ENCODE measurements at places on chromosomes 16 and 17.

GRCh38 chr17:74950207-74950606 is 14.5 kb downstream of the OTOP3 start:
- no peak for DNase-seq

- DNase-seq: no peak
These were observed 2.6 kb downstream of the ZCCHC14 start for GRCh38 chr16:87490096-87490798.

- DNase-seq: peak; percentile 22
These were observed 6.3 kb downstream of the UBE2O start for GRCh38 chr17:76446449-76447231.

DNA sequence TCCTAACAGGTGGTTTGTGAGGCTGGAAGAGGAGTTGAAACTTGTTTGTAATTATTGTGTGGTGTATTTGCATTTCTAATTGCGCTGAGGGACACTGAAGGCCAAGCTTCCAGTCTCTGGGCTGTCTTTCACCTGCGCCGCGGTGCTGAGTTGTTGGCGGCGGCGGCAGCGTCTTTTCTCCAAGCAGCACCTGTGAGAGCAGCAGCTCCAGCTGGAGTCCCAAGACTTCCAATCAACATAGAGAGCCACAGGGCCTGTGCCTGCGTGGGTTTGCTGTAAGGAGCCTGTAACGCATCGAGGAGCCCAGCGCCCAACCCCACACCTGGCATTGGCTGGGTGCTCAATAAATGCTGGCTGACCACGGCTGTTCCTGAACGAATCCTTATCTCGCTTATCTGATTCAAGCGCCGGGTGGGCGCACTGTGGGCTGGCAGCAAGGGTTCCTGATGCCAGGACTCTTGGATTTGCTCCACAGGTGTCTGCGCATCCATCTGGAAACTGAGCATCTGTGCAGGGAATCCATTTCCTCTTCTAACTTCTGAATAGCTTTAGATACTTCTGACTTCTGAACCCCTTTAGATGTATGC is 138.1 kb downstream of the ASIC2 start:
- DNase-seq: no peak

GRCh38 chr17:12624211-12624610 is 41.5 kb upstream of the MYOCD start:
- no peak for DNase-seq

DNA sequence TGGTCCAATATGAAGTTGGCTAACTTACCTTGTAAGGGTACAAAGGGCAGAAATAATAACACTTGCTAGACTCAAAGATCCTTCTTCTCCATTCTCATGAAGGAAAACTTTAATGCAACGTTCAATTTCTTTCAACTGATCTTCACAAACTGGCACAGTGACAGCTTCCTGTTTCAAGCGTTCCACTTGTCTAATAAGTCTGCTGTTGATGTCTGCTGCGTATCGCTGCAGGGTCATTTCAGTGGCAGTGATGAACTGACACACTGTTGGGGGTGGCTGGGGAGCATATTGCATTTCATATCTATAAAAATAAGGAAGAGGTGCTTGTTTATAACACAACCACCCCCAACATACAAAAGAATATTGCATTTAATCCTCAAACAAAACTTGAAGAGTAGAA is 33.5 kb upstream of the ARL6IP1 start:
- DNase-seq: no peak

- no peak for DNase-seq
These were observed 7.7 kb upstream of the STH start for GRCh38 chr17:45991341-45991740.

DNA sequence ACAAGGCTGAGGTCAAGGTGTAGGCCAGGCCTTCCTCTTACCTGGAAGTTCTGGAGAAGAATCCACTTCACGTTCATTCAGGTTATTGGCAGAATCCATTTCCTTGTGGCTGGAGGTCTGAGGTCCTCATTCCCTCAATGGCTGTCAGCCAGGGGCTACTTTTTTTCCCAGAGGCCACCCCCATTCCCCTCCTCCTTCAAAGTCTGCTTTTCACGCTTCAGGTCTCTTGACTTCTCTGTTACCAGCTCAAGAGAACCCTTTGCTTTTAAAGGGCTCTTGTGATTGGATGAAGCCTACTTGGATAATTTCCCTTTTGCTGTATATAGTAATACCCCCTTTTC is 55.1 kb upstream of the LGALS9 start:
- no peak for DNase-seq

- DNase-seq: no peak
These were observed 25.9 kb downstream of the ZFHX3 start for GRCh38 chr16:73021866-73022495.

DNA sequence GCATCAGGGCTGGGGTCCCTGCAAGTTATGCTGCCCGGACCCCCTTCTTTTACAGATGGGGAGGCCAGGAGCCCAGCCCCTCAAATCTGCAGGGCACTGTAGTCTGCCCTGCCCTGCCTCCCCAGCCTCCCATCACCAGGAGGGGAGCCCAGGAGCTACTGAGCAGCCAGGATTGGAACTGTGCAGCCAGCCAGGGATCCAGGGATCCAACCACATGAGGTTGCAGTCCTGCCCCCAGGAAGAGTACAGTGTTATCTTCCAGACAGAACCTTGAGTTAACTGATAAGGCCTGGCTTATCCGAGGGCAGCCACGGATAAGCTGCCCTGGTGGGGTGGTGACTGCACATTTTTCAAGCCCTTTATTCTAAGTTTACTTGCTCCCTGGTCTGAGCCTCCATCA is 11.4 kb upstream of the NDRG4 start:
- DNase-seq: no peak

GRCh38 chr16:12876778-12877177 is 24.6 kb upstream of the SHISA9 start:
- DNase-seq: no peak

- no peak for DNase-seq
These were observed 45.6 kb downstream of the ADCY7 start for GRCh38 chr16:50311891-50312501.

DNA sequence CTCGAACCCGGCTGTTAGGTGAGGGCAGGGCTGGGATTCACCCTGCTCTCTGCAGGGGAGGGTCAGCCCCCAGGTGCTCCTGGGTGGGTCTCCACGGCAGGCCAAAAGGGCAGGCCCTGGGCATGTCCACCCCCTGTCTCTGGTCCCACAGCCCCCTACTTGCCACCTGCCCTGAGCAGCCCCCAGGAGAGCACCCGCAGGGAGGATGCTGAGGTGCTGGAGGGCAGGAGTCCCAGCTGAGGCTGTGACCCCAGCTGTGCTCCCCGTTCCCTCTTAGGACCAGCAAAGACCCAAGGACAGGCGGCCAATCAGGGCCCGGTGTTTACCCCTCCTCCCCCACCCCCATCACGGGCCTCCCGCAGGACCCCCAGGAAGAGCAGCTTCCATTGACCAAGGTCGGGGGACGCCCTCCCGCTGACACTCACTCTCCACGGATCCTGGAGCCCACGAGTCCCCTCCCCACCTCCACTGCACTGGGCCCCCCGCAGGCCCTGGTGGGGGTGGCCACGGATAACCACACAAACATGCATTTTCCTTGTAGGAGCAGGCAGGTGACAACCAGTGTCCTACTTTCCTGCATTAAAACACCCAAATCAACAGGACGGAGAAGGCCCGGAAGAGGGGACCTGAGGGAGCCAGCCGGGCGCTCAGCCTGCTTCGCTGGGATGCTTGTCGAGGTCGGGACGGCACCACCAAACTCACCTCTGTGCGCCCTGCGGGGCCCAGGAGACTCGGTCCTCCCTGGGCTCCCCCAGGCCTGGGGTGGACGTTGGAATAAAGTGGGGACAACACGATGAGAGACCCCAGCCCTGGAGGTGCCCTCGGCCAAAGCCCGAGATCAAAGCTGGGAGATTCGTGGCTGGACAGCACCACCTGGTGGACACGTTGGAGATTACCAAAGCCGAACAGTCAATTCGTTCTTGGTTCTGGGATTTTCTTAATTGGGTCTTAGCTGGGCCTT is 22.5 kb upstream of the ENPP7 start:
- peak; percentile 69 for DNase-seq

DNA sequence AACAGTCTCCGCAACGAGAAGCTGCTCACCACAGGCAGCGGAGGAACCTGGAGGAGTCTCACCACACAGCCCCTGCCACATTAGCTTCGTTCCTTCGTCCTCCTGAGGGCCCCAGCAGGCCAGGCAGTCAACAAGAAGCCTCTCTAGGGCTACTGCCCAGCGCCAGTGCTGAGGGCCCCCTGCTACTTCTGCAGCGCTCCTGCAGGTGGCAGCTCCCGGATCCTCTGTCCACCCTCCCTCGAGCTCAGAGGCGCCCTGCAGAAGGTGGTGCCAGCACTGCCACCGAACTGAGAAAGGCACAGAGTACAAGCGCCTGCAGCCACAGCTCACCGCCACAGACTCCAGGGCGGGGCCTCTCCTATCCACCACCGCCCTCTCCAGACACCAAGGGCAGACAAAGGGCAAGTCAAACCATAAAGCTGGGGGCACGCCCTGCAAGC is 27.3 kb downstream of the KDM8 start:
- no peak for DNase-seq

DNA sequence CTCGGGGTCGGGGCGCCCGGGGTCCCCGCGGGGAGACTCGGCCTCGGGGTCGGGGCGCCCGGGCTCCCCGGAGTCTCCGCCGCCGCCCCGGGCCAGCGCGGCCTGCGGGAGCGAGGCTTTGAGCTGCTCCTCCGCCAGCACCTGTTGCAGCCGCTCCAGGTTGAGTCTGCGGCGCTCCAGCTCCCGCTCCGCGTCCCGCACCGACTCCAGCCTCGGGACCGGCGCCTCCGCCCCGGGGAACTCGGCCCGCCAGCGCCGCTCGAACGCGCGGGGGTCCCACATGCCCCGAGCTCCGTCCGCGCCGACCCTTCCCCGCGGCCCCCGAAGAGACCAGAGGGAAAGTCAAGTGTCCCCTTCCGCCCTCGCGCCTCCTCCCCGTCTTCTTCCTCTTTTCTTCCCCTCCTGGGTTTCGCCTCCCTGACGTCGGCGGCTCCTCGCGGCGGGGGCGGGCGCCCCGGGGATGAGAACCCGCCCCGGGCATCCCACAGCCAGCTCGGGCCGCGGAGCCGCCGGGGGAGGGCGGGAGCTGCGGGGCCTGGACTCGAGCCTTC is 40.8 kb upstream of the BHLHA9 start:
- DNase-seq: peak; percentile 43

DNA sequence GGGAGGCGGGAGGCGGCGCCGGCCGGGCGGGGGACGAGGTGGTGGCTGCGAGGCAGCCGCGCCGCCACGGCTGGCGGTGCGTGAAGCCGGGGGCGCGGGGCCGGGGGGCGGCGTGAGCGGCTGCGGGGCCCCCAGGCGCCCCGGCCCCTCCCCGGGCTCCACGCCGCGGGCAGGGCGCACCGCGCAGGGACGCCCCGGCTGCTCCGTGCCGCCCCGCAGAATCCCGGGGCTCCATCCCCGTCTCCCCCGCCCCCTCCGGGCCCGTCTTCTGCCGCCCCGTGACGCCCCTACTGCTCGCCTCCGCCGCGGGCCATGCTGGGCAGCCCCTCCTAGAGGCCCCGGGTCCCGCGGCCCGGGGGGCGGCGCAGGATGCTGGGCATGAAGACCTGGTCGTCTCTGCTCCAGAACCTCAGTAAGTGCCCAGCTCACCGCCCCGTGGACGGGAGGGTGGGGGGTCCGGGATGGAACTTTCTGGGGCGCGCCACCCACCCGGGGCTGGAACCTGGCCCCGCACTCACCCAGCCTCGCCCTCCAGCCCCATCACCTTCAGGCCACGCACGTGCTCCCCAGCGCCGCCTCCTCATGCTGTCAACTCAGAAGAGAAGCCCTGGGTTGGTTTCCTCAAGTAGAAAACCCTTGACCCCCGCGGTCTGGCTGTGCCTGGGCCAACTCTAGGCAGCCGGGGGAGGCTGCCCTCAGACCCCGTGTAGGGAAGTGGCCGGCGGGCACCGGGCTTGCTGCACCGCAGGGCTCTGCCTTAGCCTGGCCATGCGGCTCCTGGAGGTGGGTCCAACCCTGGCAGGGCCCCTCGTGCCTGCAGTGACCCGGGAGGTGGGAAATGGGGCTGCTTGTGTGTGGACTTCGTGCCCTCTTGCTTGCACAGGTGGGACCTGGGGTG is 150.2 kb upstream of the GSE1 start:
- no peak for DNase-seq

- DNase-seq: no peak
These were observed 123.6 kb downstream of the RBFOX1 start for GRCh38 chr16:7456211-7456610.

- no peak for DNase-seq
These were observed 17.3 kb downstream of the BAHCC1 start for GRCh38 chr17:81412490-81413093.

- no peak for DNase-seq
These were observed 8.9 kb upstream of the SERPINF2 start for GRCh38 chr17:1733759-1734158.

DNA sequence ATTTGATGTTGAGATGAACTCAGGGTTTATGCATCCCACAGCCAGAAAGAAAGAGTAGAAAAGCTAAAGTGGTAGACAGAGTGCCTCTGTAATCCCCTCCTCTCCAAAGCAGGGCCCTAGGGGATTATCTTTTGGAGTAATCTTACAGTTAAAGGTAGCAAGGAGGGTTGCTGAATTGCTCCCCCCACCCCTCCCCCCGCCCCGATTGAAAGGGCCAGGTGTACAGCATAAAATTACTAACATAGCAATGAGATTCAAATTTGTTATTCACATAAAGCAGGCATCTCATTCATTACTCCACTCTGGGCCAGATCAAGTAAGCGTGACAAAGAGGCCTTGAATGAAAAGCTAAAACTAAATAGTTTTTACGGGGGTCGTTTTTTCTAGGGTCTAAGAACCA is 72.7 kb downstream of the STH start:
- no peak for DNase-seq

DNA sequence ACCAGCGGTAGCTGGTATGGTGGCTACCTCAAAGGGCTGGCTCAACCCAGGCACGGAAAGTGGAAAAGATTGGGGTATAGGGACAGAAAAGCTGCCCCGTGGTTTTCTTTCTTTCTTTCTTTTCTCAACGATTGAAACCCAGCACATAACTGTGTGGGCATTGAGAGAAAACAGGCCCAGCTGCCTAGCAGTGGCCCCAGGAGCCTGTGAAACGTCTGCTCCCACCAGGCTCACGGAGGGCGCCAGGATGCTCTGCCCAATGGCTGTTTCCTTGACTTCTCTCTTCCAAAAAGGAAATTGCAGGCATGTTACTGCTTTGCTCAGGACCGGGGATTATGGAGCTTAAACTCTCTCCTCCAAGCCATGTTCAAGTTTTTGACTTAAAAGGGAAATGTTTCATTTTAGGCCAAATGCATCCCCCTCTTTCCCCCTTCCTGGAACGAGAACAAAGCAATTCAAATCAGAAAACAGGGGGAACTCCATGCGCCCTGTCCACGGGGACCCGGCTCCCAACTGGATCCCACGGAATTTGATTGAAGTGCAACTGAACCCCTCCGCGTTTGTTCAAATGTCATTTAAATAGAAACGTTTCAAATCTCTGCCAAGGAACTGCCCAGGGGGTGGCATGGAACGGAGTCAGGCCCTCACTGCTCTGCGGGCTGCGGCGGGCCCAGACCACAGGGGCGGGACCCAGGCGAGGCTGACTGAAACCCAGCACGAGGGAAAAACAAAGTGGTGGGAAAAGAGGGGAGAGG is 133.5 kb downstream of the RGS9 start:
- no peak for DNase-seq
